ENCODE measurements at places on chromosomes 7 and 10.

DNA sequence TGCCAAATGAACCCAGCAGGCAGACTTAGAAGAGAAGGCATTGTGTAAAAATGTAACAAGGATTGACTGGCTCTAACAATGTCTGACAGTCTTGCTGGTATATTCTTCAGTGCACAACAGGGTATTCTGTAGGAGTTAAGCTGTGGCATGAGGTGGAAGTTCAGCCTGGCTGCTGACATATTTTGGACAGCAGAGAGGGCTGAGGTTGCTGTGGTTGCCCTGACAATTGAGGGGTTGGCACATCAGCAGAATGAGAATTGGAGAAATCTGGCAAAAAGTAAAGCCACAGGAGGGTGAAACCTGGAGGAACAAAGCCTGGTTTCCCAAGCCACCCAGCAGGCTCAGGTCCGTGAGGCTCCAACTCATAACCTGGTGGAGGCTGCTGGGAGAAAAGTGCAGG is 220.2 kb downstream of the JAZF1 start:
- no peak for DNase-seq

GRCh38 chr10:23136462-23136861 is 41.1 kb downstream of the MSRB2 start:
- no peak for DNase-seq

GRCh38 chr10:68957654-68958053 is 1.7 kb downstream of the DDX21 start:
- DNase-seq: no peak

- no peak for DNase-seq
These were observed 296.9 kb downstream of the ETV1 start for GRCh38 chr7:13692548-13692947.

- no peak for DNase-seq
These were observed 2.5 kb downstream of the PGAM2 start for GRCh38 chr7:44062903-44063295.

GRCh38 chr10:123150271-123150985 is 2.5 kb downstream of the HMX2 start:
- no peak for DNase-seq

DNA sequence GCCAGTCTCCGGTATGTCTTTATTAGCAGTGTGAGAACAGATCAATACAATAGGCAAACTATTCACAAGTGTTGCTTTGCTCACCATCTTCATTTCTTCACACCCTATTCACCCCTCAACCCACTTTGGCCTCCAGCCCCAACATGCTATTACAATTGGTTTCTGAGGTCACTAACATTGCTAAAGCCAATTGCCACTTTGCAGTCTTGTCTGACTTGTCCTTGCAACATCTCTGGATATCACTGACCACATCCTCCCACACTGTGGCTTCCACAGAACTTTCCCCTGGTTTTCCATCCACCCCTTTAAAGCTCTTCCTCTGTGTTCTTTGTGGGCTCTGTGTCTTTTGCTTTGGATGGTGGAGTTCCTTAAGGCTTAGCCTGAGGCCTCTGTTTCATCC is 5.2 kb upstream of the APBB1IP start:
- no peak for DNase-seq

- no peak for DNase-seq
These were observed 15.6 kb upstream of the PLEKHS1 start for GRCh38 chr10:113735913-113736312.

DNA sequence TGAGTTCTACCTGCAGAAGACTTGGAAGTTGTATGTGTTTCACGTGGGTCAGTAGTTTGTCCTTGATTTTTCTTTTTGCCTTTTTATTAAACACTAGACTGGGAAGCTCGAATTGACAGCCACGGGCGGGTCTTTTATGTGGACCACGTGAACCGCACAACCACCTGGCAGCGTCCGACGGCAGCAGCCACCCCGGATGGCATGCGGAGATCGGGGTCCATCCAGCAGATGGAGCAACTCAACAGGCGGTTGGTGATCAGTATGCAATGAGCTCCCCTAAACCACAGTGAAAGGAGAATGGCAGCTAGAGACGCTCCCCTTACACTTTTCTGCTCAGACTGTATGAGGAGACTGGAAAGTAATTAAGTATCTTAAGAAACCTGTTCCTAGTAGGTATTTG is 126.7 kb upstream of the STK17A start:
- DNase-seq: no peak

GRCh38 chr7:28298870-28299518 is 113.3 kb upstream of the CREB5 start:
- no peak for DNase-seq

GRCh38 chr7:92873776-92874175 is 37.4 kb upstream of the CDK6 start:
- no peak for DNase-seq

DNA sequence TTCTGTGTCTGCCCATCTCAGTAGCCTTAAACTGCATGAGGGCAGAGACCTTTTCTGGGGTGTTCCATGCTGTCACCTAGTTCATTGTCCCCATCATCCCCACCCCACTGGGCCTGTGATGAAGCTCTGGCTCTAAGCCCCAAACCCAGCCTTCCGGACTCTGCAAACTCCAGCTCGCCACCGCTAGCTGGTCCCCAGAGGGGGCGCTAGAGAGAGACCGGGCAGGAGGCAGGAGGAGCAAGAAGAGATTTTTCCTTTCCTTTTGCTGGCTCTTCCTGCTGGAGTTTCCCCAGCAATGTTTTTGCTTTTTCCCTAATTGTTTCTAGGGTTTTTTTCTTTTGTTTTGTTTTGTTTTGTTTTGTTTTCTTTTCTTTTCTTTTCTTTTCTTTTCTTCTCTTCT is 234.4 kb downstream of the TEX36 start:
- no peak for DNase-seq

DNA sequence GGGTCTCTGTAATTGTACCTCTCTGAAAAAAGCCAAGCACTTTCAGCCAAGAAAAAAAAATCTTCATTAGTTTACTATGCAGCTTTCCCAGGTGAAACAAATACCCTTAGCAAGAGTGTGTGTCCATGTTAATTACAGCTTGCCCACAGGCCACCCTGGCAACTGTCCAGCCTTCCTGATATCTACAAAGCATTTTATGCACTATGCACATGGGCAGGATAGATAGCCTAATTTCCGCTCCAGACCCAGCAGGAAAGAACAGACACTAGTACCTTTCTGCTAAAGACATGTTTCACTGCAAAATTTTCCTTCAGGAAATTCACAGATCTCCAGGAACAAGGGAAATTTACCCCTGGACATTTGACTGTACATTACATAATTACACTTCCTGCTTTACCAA is 24.4 kb downstream of the CACNA2D1 start:
- DNase-seq: no peak

DNA sequence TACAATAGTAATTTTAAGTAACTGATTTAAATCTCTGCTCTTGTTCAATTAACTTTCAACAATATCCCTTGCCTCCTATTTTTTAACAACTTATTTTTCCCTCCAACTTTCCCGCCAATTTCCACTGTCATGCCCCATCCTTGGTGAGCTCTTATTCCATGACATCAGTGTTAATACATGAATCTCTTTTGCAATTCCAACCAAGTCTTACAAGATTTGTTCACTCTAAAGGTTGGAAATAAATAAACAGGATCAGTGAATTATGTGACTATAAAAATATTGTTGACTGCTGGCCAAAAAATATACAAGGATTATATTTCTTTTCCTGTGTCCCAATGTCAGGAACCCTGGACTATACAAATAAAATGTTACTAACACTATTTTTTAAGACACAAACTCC is 21.0 kb upstream of the AGMO start:
- no peak for DNase-seq

DNA sequence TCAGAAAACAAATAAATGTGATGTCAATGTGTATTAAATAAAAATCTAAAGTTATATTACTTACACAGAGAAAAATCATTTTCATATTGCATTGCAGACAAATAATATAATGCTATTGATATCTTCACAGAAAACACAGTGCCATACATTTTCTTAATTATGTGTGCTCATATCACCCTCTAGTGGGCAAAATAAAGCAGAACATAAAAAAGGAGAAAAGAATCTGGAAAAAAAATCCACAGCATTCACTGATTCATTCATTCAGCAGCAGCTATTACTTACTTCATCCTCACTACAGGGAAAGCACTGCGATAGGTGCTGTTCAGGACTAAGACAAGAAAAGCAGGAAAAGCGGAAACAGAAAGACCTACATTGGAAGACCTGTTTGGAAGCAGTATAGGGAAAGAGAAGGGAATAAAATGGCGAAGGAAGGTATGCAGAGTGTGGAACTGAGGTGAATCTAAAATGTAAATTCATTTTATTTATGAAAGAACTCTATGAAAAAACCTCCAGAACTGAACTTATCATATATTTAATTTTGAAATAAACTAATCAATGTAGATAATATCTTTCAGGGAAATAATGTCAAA is 73.2 kb downstream of the POT1 start:
- DNase-seq: no peak

All from T follicular helper cell (primary cell).